Activated B cell treated with CpG ODN at 0.5 μM for 24 hours (primary cell): ENCODE measurements at places on chromosomes 3 and 15. TPM values are rescaled to one million over a fixed set of nuclear protein-coding genes. Genes with fewer than 3 reads are reported as not detected.

The KLF15 gene
- 0.31 and 0.39 TPM in 2 replicates for total RNA-seq

- no peak overlapping the region for H3K27ac ChIP-seq
- no peaks in the 10 kb centered on the region for H3K27me3 ChIP-seq
- DNase-seq, result no peak
These were observed 6.3 kb upstream of the DUT start for GRCh38 chr15:48324949-48325348.

The IL20RB gene
- total RNA-seq, result 0.98 and 1.5 TPM in 2 replicates

The GXYLT2 gene
- not detected in 2 replicates for total RNA-seq

The GOLGA6A gene
- total RNA-seq, result not detected in 2 replicates

GRCh38 chr3:179488213-179488612 is 36.9 kb upstream of the GNB4 start:
- no peaks in the 10 kb centered on the region for H3K4me1 ChIP-seq
- peaks cover 3% of the 10 kb centered on the region for H3K36me3 ChIP-seq
- H3K27ac ChIP-seq, result no peak overlapping the region
- DNase-seq, result no peak
- H3K27me3 ChIP-seq, result peaks cover 6% of the 10 kb centered on the region

DNA sequence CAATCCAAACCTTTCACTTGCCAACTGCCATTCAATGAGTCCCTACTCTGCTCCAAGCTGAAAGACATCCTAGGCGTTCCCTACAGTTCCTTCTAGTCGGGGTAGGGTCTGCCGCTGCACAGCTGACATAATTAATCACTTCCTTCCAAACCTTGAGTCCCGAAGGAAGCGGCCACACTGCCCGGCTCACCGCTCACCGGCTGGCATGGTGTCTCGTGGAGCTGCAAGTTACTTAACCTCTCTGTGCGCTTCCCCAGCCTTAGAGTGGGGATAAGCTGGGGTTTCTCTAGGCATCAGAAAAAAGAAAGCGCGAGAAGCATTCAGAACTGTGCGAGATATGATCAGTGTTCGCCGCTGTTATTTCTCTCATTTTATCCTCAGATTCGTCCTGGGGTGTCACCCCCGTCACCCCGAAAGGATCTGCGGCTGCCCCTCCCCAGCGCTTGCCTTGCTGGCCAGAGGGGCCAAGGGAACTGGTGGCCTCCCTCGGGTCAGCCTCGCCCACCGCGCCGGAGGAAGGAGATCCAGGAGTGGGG is 748 bp downstream of the MRPS25 start:
- H3K4me1 ChIP-seq, result peaks cover 25% of the 10 kb centered on the region
- no peak for DNase-seq
- H3K27ac ChIP-seq, result peak overlapping the region; percentile 95
- H3K27me3 ChIP-seq, result no peaks in the 10 kb centered on the region

GRCh38 chr15:78101423-78102105 is 9.2 kb downstream of the SH2D7 start:
- H3K27ac ChIP-seq, result no peak overlapping the region
- no peaks in the 10 kb centered on the region for H3K36me3 ChIP-seq

DNA sequence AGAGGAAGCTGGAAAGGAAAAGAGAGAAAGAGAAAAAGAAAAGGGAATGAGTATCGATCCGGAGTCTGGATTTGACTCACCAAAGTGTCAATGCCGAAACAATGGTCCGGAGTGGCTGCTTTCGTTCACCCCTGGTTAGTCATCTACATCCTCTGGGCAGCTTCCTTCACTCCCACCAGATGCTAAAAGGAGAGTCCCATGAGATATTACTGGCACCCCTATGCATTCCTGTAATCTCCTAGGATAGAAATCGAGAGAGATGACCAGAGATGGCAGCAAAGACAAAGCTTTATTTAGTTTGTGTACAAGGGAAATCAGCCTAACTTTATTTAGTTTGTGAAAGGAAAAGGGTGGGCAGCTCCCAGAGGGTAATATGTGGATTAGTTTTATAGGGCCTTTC is 622.2 kb downstream of the ZPLD1 start:
- DNase-seq, result no peak
- H3K27ac ChIP-seq, result no peak overlapping the region
- no peak overlapping the region for H3K4me3 ChIP-seq
- no peaks in the 10 kb centered on the region for H3K36me3 ChIP-seq

The GAP43 gene
- total RNA-seq, result not detected in 2 replicates

The EIF4G1 gene
- 292 and 319 TPM in 2 replicates for total RNA-seq

DNA sequence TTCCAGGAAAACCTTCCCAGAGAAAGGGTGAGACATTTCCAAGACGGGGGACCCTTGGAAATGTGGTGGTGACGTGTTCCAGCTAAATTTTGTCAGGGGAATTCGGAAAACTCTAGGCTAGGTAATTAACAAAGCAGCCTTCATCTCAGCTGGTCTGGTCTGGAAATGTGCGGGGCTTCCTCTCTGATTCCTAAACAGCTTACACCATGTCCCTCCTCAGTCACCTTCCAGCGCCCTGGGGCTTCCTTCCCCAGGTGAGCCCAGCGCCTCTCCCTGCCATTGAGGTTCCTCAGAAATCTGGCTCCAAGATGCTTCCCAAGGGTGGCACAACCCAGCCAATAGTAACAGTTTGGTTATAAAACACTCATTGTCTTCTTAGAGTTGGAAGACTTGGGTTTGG is 571 bp downstream of the ACAD9 start:
- H3K27ac ChIP-seq, result peak overlapping the region; percentile 92
- DNase-seq, result no peak
- H3K4me3 ChIP-seq, result peak overlapping the region; percentile 88
- peaks cover 42% of the 10 kb centered on the region for H3K36me3 ChIP-seq

GRCh38 chr15:73632670-73633058 is 525 bp downstream of the NPTN start:
- no peak for DNase-seq
- peaks cover 56% of the 10 kb centered on the region for H3K4me1 ChIP-seq
- no peak overlapping the region for H3K27ac ChIP-seq
- H3K36me3 ChIP-seq, result no peaks in the 10 kb centered on the region
- peak overlapping the region; percentile 85 for H3K4me3 ChIP-seq

- no peak overlapping the region for H3K4me3 ChIP-seq
- no peaks in the 10 kb centered on the region for H3K27me3 ChIP-seq
These were observed 110.8 kb downstream of the TIGIT start for GRCh38 chr3:114404590-114404989.

- H3K4me1 ChIP-seq, result no peaks in the 10 kb centered on the region
- peaks cover 20% of the 10 kb centered on the region for H3K27me3 ChIP-seq
- no peaks in the 10 kb centered on the region for H3K36me3 ChIP-seq
- H3K4me3 ChIP-seq, result no peak overlapping the region
- no peak overlapping the region for H3K27ac ChIP-seq
- DNase-seq, result no peak
These were observed 65.2 kb upstream of the TRA2B start for GRCh38 chr3:186002884-186003472.
